ENCODE measurements at places on chromosomes 5 and 9. TPM values are rescaled to one million over a fixed set of nuclear protein-coding genes. Genes with fewer than 3 reads are reported as not detected.

DNA sequence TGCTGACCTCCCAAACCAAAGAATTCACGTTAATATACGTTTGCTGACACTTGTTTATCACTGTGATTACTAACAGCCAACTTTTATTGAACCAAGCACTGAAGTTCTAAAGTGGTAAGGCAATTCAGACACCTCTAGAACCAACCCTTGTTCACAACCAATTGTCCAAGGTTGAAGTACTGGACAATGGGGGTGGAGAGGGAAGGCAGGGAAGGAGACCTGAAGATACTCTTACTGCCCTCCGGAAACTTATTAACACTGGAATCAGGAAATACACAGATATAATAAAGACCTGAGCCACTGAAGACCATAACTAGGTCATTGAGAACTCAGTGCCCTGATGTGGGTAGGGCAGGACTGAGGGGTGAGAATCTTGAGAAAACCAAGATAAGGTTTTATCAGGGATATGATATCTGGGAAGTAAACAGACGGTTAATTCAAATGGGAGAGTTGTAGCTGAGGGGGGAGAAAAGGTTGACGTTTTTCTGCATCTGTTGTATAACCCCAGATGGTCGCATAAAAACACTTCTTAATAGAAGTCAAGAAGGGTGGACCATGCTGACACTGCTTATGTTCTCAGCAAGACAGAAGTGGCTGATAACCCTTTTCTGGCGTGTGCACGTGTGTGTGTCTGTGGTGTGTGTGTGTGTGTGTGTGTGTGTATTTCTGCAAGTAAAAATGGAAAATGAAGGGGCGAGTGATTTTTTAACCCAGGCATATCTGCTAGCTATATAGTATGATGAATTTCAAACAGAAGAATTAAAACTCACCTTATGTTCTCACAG lies 125.9 kb downstream of the LHFPL2 start:
- H3K4me3 ChIP-seq, result no peak overlapping the region
- H3K4me1 ChIP-seq, result peaks cover 29% of the 10 kb centered on the region
- H3K27ac ChIP-seq, result no peak overlapping the region
- no peaks in the 10 kb centered on the region for H3K27me3 ChIP-seq

DNA sequence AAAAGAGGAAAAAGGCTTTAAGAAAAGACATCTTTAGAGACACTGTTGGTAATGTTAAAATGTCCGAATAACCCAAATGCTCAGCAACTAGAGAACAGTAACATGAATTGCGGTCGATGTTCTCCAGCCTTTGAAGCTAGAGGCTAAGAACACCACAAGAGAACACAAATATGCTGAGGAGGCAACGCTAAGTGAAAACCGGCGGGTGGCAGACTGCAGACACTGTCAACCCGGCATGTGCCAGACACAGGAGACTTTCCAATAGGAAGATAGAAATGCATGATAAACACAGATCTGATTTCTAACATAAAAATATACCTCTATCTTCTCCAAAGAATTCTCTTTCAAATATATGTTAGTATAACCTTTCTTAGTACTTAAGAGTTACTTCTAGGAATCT lies 18.4 kb upstream of the DDX41 start:
- no peak overlapping the region for H3K4me3 ChIP-seq
- H3K36me3 ChIP-seq, result peaks cover 24% of the 10 kb centered on the region
- no peak overlapping the region for H3K27ac ChIP-seq
- DNase-seq, result no peak
- H3K27me3 ChIP-seq, result no peaks in the 10 kb centered on the region
- no peaks in the 10 kb centered on the region for H3K4me1 ChIP-seq

DNA sequence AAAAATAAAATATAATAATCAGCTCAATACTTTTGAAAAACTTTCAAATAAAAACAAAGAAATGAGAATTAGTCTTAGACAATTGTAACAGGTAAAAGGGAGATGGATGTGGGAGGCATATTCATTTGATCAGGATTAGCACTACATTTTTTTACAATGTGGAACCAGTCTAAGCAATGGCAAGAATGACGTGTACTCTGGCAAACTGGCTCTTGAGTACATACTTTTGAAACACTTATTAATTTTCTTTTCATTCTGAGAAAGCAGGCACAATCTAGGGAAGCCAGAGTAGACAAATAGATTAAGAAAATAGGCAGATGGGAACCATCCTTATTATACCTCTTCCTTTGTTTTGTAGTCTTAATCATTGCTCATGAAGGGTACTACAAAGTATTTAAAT lies 79.7 kb downstream of the MEF2C start:
- H3K4me3 ChIP-seq, result no peak overlapping the region
- no peaks in the 10 kb centered on the region for H3K27me3 ChIP-seq
- no peaks in the 10 kb centered on the region for H3K36me3 ChIP-seq
- no peak overlapping the region for H3K27ac ChIP-seq
- no peak for DNase-seq
- no peaks in the 10 kb centered on the region for H3K4me1 ChIP-seq

The SARDH gene
- total RNA-seq, result not detected

DNA sequence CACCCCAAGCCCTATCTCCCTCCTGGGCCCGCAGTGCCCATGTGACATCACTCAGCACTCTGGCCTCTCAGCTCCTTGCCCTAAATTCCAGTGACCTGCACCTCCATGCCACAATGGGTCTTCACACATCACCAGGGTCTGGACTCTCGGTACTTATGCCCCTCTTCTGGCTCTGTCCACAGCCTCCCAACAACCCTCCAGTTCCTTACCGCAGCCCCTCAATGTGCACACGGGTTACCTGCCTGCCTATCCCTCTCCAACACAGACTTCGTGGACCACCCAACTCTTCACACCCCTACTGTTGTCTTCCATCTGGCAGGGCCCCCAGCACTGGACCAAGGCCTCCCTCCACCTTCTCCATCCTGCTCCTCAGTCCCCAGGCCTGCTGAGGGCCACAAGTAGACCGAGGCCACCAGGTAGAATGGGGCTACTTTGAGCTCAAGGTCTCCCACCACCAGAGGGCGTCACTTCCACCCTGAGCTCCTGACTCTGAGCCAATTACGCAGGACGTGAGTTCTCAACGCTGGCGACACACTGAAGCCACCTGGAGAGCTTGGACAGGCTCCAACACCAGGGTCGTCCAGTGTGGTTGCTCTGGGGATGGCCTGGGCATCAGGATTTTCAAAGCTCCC lies 172.1 kb downstream of the GABBR2 start:
- no peak overlapping the region for H3K4me3 ChIP-seq
- no peak overlapping the region for H3K27ac ChIP-seq
- H3K27me3 ChIP-seq, result peaks cover 49% of the 10 kb centered on the region
- H3K4me1 ChIP-seq, result no peaks in the 10 kb centered on the region
- DNase-seq, result no peak

GRCh38 chr9:94213511-94214124 lies 45.5 kb upstream of the ZNF169 start:
- H3K4me1 ChIP-seq, result peaks cover 8% of the 10 kb centered on the region
- H3K27ac ChIP-seq, result no peak overlapping the region
- H3K4me3 ChIP-seq, result no peak overlapping the region
- H3K27me3 ChIP-seq, result peaks cover 5% of the 10 kb centered on the region

The MAN2A1 gene
- total RNA-seq, result 65.8 TPM

Data from Calu3 (cell line).